Endothelial cell (in vitro differentiated cells): ENCODE measurements at places on chromosomes 7 and 10.

DNA sequence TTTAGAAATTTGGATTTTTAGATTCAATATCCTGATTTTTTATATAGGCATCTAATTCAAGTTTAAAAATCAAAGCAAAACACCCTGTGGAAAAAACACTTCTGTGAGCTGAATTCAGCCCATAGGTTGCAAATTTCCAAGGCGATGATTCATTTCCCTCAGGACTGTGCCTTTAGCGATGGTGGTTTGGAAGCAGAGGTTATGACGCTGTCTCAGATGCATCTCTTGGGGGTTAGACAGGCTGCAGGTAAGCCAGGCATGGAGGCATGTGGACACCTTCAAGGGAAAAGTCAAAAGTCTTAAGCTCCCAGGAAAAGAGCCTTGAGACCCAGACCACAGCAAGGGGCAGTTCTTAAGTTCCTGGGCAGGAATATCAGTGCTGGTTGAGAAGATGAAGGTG, 9.5 kb upstream of the FRA10AC1 start:
- DNase-seq = no peak

- no peak for DNase-seq
These were observed 13.2 kb upstream of the ENO4 start for GRCh38 chr10:116836083-116836482.

- DNase-seq = no peak
These were observed 12.5 kb downstream of the GPER1 start for GRCh38 chr7:1100386-1100785.

GRCh38 chr10:101749047-101750016, 26.6 kb downstream of the FGF8 start:
- peak; percentile 43 for DNase-seq

DNA sequence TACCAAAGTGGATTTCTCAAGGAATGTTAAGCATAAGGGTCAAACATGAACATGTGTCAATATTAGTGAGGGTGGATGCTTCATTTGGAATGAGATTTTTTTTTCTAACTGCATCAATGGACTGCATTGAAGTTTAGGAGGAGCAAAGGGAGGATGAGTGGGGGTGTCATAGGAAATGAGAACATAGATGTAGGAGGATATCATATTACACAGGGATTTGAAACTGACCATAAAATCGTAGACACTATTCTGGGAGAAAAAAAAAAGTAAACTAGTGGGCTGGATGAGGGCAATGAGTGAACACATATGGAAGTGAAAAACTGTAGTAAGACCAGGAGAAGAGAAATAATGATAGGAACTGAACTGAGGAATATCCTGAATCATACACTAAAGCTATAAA, 109.4 kb downstream of the SEMA3A start:
- DNase-seq = no peak

GRCh38 chr7:16431646-16432424, 10.5 kb upstream of the CRPPA start:
- DNase-seq = peak; percentile 38

DNA sequence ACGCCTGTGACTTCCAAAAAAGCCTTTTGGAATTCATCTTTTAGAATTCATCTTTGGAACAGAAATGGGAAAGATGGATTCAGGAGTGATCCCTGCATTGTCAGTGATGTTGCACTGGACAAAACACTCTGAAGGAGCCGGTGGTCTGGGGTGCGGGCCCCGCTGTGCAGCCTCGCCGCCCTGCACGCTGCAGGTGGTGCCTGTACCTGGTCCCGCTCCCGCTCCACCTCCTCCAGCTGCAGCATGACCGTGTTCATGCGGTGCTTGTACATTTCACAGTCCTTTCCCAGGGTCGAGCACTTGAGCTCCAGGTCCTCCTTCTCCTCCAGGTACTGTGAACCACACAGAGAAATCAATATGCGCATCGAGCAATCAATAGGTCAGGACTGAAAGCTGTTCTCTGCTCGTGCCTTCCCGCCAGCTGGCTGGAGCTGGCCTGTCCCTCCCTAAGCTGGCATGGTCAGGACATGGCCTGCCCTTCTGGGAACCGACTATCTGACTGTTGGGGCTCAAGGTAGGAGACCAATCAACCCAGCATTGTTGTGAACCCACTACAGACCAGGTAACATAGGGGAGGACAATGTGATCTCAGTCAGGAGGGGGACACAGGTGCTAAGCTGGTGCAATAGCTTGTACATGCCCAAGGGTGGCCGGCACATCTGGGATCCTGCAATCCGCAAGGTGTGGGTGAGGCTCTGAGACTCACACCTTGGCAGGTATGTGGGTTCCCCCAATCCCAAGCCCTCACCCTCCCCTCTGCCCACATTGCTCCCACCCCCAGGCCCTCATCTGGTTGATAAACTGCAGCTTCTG, 93.8 kb upstream of the GNA12 start:
- no peak for DNase-seq

DNA sequence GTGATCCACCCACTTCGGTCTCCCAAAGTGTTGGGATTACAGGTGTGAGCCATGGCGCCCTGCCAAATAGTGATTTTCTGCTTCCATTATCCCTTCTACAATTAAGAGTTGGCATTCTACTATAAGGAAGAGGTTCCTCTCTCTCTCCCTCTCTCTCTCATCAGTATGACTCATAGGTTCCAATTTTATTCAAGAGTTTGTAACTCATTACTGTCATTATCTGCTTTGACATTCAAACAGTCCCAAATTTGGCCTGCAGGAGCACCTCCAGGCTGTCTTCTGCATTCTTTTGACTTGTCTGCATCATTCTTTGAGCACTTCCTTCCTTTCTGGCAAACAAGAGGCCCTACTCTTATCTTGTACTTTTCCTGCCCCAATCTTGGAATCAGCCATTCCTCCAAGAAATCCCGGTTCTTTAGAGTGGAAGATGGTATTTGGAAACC, 33.2 kb upstream of the CALU start:
- no peak for DNase-seq

- no peak for DNase-seq
These were observed 101.6 kb downstream of the SORBS1 start for GRCh38 chr10:95459446-95460045.

- no peak for DNase-seq
These were observed 488.3 kb downstream of the TNS3 start for GRCh38 chr7:47093320-47094234.

- DNase-seq = no peak
These were observed 107.1 kb downstream of the TRRAP start for GRCh38 chr7:98985406-98985805.
